Neural progenitor cell (in vitro differentiated cells): ENCODE measurements at places on chromosomes 6 and 20. TPM values are rescaled to one million over a fixed set of nuclear protein-coding genes. Genes with fewer than 3 reads are reported as not detected.

DNA sequence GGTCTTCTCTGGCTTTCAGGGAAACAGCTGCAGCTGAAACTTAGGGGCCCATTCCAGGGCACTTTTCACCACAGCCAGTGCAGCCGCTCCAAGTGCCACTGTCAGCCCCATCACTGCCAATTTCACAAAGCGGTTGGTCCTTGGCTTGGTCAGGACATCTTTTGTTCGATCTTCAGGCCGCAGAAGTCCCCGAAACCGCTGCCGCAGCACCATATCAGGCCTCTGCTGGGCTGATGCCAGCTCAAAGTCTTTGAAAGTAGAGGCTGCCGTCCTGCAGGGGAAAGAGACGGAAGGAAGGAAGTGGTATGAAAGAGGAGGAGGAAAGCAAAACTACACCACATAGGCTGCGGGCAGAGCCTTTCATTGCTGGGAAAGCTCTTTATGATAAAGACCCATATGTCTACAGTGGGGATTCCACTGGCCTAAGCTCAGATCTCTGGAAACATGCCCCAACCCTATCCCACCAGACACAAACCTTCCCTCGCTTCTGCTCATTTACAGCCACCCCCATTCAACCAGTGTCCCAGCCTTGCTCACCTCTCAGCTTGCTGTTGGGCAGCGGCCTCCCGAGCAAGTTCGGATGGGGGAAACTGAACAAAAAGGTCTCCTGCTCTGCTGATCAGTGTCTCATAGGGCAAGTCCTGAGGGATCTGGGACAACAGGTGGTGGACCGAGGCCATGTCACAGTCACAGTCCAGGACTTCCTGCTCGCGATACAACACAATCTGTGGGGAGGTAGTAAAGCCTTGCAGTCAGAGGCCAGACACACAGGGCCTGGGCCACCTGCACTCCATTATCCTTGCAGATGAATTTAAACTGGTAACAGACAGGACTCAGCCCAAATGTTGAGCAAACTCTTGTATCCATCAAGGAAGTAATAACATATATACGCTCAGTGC is 23.5 kb downstream of the TBC1D20 start:
- DNase-seq = no peak

- DNase-seq = no peak
Measured at GRCh38 chr6:162713974-162714780, 13.4 kb downstream of the PRKN start.

The ADGRF4 gene
- not detected in 2 replicates for total RNA-seq

The NMBR gene
- total RNA-seq = 0.09 TPM in 1 of 2 replicates, not detected in the other

- no peak for DNase-seq
Measured at GRCh38 chr20:16637797-16638196, 64.5 kb upstream of the KIF16B start.

DNA sequence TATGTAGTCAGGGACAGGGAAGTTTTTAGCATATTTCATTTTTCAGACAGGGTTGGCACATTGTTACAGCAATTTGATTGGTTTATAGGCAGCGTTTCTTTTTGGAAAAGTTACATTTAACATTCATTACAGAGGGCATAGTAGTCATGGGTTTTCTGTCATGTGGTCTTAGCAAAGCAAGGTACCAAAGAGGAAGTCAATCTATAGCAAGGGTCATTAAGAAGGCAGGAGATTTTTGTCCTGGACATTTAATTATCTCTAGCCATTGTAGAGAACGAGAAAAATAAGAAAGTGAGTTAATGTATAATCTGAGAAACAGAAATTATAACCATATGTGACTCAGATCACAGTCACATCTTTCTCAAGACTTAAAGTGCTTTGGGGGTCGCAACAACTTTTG is 47.4 kb downstream of the TPD52L1 start:
- DNase-seq = no peak

DNA sequence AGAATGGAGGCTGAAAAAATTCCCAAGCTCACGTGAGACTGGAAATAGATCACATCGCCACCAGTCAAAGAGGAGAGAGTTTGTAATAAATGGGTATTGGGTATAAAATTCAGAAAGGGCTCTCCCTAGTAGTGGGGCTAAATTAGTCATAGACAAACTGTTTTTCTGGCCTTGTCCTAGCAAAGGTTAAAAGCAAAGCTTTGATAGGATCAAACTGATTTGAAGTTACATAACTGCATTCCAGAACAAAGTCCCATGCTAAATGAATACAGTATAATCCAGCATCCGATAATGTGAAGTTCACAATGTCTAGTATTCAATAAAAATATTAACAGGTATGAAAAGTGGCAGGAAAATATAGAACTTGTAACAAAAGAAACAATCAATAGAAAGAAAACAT is 149.8 kb upstream of the ATXN1 start:
- no peak for DNase-seq

DNA sequence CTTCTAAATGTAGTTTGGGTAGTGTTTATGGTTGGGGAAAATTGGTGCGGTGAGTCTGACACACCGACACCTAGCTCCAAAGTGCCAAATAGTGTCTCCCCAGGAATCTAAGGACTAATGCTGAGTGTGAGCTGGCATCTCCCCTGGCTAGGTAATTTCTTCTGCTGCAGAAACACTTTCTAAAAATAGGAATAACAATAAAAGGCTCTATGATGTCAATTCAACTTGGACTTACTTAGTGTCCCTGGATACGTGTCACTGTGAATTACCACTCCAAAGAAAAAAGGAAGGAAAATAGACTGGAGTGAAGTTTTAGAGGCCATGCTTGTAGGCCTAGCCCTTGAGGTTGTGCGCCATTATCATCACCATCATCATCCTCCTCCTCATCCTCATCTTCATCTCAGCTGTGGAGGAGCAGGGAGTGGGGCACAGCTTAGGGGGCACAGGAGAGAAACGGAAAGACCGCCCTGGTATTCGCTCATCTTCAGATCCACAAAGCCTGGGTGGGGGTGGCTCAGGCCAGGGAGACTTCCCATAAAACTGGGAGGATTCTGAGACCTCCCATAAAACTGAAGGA is 89.6 kb downstream of the TBC1D7 start:
- DNase-seq = no peak

- DNase-seq = no peak
Measured at GRCh38 chr6:49468042-49468441, 4.9 kb downstream of the CENPQ start.
